Stimulated activated CD4-positive, alpha-beta T cell treated with anti-CD3 and anti-CD28 coated beads, TNF-alpha, amount 100 ng/mL, for 24 hours (primary cell): ENCODE measurements at places on chromosomes 16 and 17.
A peak's percentile ranks its signal among the peaks of the same experiment; 100 is the strongest.

DNA sequence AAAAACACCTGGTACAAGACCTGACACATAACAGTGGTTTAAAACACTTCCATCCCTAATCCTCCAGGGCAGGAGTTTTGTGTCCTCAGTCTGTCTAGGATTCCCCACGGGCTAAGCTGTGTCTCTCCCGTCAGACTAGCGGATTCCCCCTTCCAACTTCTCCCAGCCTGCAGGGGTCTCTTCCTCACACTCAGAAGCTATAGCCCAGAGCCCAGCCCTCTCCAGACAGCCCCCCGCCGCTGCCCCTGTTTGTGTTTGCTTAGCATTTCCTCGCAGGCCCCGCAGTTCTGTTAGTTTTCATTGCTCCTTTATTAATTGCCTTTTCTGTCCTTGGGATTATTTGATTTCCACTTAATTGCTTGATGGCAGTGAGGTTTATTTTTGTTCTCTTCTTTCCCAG is 91.2 kb downstream of the TMEM132E start:
- DNase-seq: no peak

DNA sequence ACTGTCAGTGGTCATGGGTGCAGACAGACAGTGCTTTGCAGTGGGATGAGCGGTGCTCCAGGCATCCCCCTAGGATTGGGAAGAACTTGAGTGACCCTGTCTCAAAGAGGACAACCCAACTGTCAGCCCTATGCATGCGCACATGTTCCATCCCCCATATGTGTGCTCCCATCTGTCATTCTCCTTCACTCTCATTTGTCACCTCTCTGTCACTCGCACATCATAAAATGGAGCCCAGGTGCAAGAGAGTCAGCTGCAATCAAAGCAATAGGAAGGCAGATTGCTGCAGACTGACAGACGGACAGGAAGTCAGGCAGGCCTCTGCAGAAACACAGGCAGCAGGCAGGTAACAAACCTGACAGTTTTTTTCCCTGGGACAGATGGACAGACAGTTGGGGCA is 101.8 kb upstream of the CCL1 start:
- no peak for DNase-seq

DNA sequence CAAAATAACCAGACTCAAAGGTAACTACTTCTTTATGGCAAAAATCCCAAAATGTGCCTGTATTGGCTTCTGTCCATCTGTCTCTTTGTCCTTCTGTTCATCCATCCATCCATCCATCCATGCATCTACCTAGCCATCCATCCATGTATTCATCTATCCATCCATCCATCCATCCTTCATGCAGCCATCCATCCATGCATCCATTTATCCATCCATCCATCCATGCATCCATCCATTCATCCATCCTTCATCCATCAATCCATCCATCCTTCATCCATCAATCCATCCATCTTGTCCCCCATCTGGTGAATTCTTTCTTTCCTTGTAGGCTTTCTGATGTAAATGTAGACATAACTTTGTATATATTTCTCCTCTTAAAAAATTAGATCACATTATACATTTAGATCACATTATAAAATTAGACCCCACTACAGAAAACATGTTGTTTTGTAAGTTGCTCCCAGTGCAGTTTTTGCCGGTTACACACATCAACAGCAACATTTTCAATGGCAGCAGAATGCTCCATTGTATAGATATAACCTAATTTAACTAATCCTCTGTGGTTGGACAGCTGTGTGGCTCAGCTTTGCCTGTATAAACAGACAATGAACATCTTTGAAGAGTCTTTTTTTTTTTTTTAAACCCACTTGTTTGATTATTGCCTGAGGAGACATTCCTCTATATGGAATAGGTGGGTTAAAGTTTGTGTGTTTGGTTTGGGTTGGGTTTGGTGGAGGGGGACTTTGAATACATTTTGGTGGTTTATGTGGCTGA is 72.0 kb downstream of the MSI2 start:
- no peak for DNase-seq

DNA sequence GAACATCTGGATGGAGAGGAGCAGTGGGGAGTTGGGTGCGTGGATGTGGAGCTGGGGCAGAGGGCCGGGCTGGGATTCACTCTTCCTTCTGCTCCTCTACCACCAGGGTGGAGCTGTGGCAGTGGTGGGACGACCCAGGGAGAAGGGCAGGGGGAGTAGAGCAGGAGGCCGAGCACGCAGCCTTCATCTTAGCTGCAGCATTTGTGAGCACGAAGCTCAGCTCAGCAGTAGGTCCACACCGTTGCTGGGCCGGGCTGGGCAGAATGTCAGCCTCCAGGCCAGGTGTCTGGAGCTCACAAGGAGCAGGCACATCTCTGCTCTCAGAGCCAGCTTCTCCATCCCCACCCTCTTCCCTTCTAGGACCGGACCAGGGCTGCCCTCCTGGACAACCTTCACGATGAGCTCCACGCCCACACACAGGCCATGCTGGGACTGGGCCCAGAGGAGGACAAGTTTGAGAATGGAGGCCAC is 55.7 kb downstream of the OR1D5 start:
- no peak for DNase-seq

DNA sequence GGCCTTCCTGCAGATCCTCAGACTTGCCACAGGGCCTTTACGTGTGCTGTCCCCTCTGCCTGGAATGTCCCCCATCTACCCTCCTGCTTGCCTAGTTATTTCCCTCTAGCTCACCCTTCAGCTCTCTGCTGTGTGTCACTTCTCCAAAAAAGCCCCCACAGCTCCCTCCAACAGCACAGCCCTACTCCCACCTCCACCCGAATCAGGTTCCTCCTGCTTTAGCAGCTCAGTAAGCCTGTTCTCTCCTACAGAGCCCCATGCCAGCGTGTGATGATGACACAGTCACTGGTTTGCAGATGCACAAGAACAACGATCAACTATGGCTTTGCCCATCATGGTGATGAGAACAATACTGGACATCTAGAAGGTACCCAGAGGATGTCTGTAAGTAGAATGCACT is 7.1 kb upstream of the SAMD14 start:
- no peak for DNase-seq

GRCh38 chr17:68450391-68450790 is 6.9 kb downstream of the WIPI1 start:
- no peak for DNase-seq

- no peak for DNase-seq
Measured at GRCh38 chr17:28926786-28927185, 23.9 kb upstream of the DHRS13 start.

- peak; percentile 59 for DNase-seq
Measured at GRCh38 chr17:41695954-41696757, 7.5 kb downstream of the EIF1 start.

- DNase-seq: no peak
Measured at GRCh38 chr16:18041864-18042834, 294.4 kb downstream of the NPIPA8 start.

GRCh38 chr17:47896672-47897490 is 845 bp downstream of the SP2 start:
- DNase-seq: no peak

DNA sequence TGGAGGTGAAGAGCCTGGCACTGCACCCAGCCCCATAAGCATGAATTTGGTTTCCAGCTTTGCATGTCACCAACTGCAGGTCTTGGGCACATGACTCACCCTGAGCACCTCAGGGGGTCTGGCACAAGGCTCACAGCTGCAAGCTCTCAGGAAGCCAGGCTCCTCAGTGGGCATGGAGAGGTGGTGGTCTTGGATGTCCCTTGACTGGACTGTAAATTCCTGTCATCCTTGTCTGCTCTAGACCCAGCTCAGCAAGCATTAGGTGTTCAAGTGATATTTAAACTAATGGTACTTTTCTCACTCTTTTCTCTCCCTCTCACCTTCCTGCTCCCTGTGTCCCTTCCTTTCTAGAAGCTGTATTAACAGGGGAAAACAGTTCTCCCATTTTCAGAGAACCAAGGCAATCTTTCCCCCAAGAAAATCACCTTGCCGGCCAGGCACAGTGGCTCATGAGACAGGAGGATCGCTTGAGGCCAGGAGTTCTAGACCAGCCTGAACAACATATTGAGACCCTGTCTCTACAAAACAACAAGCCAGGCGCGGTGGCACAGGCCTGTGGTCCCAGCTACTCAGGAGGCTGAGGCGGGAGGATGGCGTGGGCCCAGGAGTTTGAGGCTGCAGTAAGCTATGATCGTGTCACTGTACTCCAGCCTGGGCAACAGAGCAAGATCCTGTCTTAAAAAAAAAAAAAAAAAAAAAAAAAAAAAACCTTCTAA is 5.1 kb upstream of the KIFC3 start:
- no peak for DNase-seq

DNA sequence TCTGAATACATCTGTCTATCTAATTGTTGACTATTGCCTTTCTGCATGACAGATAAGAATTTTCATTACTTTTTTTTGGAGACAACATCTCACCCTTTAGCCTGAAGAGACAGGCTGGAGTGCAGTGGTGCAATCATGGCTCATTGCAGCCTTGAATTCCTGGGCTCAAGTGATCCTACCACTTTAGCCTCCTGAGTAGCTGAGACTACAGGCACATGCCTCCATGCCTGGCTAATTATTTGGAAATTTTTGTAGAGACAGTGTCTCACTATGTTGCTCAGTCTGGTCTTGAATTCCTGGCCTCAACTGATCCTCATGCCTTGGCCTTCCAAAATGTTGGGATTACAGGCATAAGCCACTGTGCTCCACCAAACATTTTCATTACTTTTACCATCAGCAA is 99.8 kb upstream of the ELAC2 start:
- no peak for DNase-seq

GRCh38 chr16:46691726-46692125 is 2.3 kb downstream of the ORC6 start:
- DNase-seq: no peak

DNA sequence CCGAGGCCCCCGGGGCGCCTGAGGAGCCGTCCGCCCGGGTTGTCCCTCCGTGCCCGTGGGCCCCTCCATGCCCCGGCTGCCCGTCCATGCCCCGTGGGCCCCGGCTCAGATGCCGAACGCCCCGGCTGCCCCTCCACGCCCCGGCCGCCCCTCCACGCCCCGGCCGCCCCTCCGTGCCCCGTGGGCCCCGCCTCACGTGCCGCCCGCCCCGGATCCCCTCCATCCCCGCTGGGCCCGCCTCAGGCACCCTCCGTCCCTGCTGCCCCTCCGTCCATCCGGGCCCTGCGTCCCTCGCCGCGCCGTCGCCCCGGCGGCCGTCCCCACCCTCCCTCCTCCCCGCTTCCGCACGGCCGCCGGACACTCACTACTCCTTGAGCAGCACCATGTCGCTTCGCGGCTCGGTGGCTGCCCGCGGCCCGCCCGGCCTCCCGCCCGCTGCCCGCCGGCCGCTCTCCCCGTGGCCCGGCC is 382 bp downstream of the PITPNA start:
- DNase-seq: no peak

- DNase-seq: no peak
Measured at GRCh38 chr16:9258423-9259051, 167.1 kb downstream of the HAPSTR1 start.

DNA sequence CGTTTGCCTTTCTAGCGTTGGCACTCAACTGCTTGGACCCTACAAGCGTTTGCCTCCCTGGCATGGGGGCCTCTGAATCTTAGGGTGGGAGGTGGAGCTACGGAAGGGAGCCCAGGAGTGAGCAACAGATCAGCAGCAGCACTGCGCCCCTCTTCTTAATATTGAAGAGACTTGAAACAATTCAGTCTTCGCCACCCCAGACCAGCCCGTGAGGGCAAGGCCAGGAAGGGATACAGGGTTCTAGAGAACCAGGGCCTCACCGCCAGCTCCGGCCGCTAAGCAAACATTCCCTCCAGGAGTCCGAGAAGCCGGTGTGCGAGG is 1.5 kb upstream of the GPRC5C start:
- no peak for DNase-seq

DNA sequence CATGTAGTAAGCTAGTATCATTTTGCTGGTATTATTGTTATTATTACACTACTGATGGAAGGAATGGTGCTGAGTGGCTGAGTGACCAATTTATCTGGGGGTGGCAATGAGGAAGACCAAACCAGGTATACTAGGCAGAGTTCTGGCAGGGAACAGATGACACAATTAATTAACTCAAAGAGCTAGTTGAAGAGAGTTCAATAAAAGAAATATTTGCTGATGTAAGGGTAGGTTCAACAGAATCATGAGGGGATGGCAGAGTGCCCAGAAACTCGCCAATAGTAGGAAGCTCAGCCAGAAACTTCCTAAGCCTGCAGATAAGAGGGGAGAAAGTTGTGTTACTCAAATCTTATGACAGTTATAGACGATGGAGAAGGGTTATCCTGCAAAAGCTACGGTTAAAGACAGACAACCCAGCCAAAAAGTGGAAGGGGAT is 352.5 kb downstream of the KCNJ2 start:
- DNase-seq: no peak

- no peak for DNase-seq
Measured at GRCh38 chr16:49876716-49877129, 20.8 kb upstream of the ZNF423 start.

DNA sequence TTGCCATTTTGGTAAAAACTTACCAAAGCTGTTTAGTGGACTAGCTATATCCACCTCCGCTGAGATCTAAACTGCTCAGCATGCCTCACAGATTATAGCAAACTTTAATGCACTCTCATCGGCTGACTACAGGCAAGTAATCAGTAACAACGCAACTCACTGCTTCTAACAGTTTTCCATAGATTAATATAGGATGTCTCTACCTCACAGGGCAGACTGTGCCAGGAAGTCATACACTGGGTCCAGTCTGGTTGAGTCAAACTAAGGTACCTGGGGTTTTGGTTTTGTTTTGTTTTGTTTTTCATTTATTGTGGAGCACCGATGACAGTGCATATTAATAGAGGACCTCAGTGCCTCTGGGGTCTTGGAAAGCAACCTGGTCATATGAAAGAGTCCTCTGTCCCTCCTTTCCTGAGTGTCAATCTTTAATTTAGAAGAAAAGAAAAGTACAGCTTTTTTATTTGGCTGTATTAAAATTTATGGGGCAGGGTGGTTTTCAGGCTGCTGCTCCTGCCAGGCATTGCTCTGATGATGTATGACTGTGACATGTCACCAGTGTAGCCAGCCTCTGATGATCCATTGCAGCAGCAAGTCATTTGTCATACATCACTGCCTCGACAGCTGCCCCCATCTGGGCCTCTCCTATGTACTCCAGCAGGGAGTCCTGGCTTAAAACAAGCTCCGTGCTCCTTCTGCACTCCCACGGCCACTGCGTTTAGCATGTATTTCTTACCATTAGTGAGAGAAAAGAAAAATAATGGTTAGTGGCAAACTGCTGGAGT is 854.1 kb downstream of the KCNJ2 start:
- no peak for DNase-seq

- DNase-seq: no peak
Measured at GRCh38 chr17:77437017-77437416, 296.2 kb downstream of the SEC14L1 start.

GRCh38 chr16:1929105-1929504 is 10.9 kb upstream of the HS3ST6 start:
- no peak for DNase-seq

GRCh38 chr16:63174801-63175200 is 1138.6 kb upstream of the CDH8 start:
- no peak for DNase-seq

GRCh38 chr16:84932681-84933080 is 78.7 kb downstream of the ZDHHC7 start:
- no peak for DNase-seq
